ENCODE measurements at places on chromosomes 5 and 9. TPM values are rescaled to one million over a fixed set of nuclear protein-coding genes. Genes with fewer than 3 reads are reported as not detected.

PLEKHG4B gene
- not detected for total RNA-seq

PLAC8L1 gene
- not detected for total RNA-seq

ST8SIA4 gene
- total RNA-seq = 3.1 TPM

TIMD4 gene
- not detected for total RNA-seq

STPG3 gene
- not detected for total RNA-seq

VPS13A gene
- 35.6 TPM for total RNA-seq

Data from dermis blood vessel endothelial cell (primary cell).